ENCODE measurements at places on chromosomes 11 and 22.
A peak's percentile ranks its signal among the peaks of the same experiment; 100 is the strongest.

- DNase-seq = no peak
Observed at GRCh38 chr11:41456269-41456668, 3.2 kb downstream of the LRRC4C start.

GRCh38 chr22:37386441-37386840, 40.8 kb downstream of the ELFN2 start:
- DNase-seq = no peak

- DNase-seq = no peak
Observed at GRCh38 chr22:31250740-31251600, 38.9 kb downstream of the LIMK2 start.

DNA sequence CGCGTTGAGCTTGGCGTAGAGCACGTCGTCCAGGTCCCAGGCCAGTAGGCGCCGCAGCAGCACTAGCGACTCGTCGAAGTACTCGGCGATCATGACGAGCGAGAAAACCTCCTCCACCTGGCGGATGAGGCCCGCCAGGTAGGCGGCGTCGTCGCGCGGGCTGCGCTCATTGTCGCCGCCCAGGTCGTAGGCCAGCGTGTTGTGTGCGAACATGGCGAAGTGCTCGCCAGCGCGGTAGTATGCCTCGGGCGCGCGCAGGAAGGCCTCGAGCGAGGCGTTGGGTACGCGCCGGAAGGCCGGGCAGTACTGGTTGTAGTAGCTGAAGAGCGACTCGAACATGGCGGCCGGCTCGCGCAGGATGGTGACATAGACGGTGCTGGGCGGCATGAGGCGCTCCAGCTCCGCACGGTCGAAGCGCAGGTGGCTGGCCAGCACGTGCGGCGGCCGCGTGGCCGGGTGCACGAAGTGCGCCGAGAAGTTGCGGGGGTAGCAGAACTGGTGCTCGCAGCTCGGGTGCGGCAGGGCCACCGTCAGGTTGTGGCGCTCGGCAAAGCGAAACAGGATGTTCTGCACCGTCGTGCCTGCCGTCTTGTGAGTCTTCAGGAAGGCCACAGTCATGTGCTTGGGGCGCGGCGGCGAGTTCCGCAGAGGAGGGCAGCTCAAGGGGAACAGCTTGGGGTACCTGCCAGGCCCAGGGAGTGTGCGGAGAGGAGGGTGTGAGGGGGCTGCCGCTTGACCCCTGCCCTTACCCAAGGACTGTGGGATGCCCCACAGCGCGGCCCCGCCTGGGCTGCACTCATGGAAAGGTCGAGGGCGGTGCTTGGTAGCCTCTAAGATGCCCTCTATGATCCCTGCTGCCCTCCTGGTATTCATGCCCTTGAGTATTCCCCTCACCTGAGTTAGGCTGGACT, 5.7 kb downstream of the GAL3ST3 start:
- DNase-seq = no peak

DNA sequence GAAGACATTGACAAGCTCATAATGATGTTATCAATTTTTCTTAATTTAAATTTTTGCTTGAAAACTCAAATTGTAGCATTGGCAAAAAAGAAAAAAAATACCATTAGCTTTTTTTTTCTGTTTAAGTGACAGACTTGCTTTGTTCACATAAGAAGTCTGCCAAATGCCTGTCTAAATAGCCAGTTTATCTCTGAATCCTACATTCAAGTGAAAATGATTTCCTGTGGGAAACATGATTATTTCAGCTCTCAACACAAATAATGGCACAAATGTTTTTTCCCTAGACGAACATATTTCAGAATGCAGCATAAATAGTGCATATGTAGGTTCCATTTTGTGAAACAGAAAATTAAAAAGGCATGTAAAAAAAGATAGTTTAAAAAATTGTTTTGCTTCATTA, 23.5 kb downstream of the TYR start:
- no peak for DNase-seq

- DNase-seq = no peak
Observed at GRCh38 chr11:113023228-113023627, 62.0 kb downstream of the NCAM1 start.

- peak; percentile 38 for DNase-seq
Observed at GRCh38 chr22:39300186-39300830, 19.1 kb downstream of the RPL3 start.

DNA sequence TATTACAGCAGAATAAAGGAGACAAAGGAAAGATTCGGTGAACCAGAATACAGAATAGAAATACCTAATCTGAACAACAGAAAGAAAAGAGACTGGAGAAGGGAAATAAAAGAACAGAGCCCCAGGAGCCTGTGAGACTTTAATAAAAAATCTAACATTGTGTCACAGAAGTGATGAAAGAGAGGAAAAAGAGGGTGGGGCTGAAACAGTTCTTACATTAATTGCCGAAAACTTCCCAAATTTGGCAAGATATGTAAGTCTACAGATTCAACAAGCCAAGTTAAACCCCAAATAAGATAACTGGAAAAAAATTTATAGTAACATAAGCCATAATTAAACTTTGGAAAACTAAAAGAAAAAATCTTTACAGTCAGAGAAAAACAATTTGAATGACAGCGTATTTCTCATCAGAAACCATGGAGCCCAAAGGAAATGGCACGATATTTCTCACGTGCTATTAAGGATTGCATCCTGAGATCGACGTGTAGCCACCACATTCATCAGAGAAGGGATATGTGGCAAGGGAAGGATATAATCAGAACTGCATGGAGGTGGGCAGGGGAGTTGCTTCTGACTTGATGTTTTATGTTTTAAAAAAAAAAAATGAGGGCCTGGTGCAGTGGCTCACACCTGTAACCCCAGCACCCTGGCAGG, 73.9 kb downstream of the SGSM3 start:
- no peak for DNase-seq

DNA sequence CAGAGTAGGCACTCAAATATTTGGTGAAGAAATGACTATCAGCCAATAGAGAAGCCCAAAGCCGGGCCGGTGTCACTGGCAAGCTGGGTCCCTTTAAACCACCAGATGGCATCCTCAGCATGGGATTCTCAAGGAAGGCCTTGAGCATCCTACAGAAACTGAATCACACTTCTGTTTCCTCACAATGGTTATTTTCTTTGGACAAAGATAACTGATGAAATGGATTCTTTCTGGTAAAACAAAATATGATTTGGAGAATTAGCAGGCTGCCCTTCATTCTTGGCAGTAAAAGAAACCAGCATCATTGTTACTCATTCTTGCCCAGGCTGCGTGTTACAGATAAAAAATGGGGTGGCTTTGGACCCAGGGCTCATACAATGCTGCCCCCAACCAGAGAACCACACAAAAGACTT, 30.3 kb upstream of the ASPHD2 start:
- peak; percentile 67 for DNase-seq

GRCh38 chr11:111569476-111569875, 29.0 kb downstream of the LAYN start:
- DNase-seq = no peak

DNA sequence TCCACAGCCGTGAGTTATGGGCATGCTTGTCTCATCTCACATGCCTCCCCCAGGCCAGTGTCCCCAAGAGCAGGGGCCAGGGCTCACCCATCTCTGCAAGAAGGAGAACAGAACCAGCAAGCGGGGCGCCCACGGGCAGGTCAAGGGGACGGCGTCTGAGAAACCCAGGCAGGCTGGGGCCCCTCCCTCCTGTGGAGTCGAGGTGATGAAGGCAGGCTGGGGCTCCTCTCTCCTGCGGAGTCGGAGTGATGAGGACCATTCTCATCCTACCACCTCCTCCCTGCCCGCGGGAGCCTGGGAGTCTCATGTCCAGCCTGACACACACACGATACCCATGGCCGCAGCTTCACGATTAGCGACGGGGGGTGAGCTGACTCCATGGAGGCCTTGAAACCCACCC, 141.9 kb downstream of the CTTN start:
- no peak for DNase-seq

GRCh38 chr11:127238321-127238720, 237.8 kb upstream of the KIRREL3 start:
- no peak for DNase-seq

- no peak for DNase-seq
Observed at GRCh38 chr11:116702772-116703385, 69.9 kb downstream of the BUD13 start.

GRCh38 chr11:68090706-68091105, 30.5 kb downstream of the CHKA start:
- DNase-seq = no peak

GRCh38 chr11:72239313-72239848, 4.6 kb downstream of the PHOX2A start:
- peak; percentile 76 for DNase-seq

- DNase-seq = no peak
Observed at GRCh38 chr22:37771081-37771480, 36.7 kb upstream of the GCAT start.

DNA sequence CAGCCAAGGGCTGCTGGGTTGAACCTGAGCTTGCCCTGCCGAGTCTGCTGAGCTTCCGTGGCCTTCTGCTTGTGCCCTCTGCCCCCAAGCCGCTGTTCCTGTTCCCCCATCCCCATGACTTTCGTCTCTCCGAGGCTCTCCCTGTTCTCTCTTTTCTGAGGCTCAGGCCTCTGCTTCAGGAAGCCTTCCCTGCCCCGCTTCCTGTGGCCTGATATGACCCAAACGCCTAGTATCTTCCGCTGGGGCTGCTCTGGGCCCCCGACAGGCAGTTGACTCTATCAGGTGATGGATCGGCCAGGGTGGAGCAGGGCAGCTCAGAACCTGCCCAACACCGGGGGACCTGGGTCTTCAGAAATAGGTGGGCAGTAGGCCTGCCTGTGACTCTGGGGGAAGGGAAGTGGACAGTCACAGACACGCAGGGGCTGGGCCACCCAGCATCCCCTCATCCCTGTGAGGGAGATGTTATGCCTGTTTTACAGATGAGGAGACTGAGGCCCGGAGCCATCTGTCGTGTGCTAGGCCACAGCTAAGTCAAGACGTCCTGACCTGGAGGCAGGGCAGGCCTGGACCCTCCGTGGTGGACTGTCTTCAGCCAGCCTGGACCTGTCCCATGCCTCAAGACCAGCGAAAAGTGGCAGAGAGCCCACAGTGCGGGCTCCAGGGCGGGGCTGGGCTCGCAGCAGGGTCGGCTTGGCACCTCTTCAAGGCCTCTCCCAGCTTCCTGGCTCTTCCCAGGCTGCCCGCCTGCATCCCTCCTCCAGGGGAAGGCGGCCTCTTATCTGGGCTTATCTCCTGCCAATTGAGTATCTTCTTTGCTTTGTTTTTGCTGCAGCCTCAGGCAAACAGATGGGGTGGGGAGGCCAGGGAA, 16.2 kb downstream of the BAD start:
- DNase-seq = peak; percentile 72

DNA sequence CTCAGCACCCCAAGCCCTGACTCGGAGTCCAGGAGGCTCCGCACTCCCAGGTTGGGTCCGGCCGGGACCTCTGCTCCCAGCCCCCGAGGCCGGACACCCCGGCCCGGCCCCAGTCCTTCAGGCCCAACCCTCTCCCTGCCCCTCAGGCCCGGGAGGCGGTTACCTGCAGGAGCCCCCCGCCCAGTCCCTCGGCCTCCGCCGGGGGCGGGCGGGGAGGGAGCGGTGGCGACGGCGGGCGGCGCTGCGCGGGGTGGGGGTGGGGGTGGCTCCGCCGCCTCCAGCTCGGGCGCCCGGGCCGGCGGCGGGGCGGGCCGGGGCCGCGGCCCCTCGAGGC, 310 bp downstream of the TCF20 start:
- no peak for DNase-seq

GRCh38 chr11:59615120-59615636, 396 bp downstream of the OSBP start:
- no peak for DNase-seq

- no peak for DNase-seq
Observed at GRCh38 chr11:6116638-6117037, 9.2 kb downstream of the OR56B4 start.

- no peak for DNase-seq
Observed at GRCh38 chr11:27390318-27391295, 27.6 kb upstream of the CCDC34 start.

- DNase-seq = no peak
Observed at GRCh38 chr11:83971063-83971462, 684.9 kb upstream of the CCDC90B start.

DNA sequence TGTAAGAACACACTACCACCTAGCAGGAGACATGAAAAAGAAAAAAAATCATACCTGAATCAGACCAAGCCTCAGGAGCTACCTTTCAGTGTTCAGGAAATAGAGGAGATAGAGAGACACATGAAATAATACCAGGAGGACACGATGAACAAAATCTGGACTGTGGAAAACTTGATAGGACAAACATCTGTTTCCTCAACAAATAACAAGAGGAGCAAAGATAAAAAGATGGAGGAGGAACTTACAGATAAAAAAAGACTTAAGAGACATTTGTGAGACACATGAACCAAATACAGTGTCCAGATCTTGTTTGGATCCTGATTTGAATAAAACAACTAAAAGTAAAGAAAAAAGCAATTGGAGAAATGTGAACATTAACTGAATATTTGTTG, 12.4 kb upstream of the KCNE3 start:
- no peak for DNase-seq

DNA sequence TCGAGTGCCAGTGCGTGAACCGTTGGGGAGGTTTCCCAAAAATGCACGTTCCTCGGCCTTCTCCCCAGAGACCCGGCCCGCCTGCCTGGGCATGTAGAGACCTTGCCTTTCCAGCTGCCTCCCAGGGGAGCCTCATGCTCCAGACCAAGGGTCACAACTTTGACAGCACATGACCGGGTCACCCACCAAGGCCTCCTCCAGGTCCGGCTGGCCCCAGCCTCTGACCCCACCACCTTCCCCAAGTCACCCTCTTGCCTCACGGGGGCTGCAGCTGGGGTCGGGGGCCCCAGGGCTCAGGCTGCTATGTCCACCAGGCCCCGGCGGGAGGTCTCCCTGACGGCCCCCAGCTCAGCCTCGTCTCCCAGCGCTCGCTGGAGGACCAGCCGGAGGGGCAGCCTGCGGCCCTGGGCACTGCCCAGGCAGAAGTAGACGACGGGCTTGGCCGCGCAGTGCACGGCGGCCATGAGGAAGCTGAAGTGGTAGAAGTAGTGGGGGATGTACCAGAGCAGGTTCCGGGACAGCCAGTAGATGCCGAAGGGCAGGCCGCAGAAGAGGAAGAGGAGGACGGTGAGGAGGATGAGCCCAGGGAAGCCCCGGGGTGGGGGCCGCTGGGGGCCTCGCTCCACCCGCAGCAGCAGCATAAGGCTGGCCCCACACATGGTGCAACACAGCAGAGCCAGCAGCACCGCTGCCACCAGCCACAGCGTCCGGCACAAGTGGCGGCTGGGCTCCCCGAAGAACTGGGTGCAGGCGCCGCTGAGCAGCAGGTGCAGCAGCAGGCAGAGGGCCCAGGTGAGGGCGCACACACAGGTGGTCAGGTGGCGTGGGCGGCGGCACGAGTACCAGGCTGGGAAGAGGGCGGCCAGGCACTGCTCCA, 4.4 kb downstream of the MRGPRE start:
- no peak for DNase-seq

- no peak for DNase-seq
Observed at GRCh38 chr11:68450711-68451110, 9.8 kb upstream of the PPP6R3 start.

- no peak for DNase-seq
Observed at GRCh38 chr11:75603791-75604736, 42.0 kb downstream of the SERPINH1 start.

DNA sequence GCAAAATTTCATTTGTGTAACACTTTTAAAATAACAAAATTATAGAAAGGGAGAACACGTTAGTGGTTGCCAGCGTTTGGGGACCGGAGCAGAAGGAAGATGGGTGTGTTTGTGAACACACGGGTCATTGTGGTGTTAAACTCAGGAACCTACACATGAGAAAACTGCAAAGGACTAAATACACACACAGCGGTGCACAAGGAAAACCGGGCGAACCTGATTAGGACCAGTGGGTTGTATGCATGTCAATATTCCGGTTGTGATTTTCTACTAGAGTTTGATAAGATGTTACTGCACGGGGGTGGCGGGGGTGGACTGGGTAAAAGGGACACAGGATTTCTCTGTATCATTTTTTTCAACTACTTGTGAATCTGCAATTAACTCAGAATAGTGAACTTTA, 351.2 kb downstream of the OPCML start:
- no peak for DNase-seq
